ENCODE measurements at places on chromosomes 1 and 21.

GRCh38 chr1:212710566-212710965, 10.9 kb upstream of the BATF3 start:
- no peak for DNase-seq

GRCh38 chr1:91569411-91570119, 68.9 kb downstream of the CDC7 start:
- no peak for DNase-seq

DNA sequence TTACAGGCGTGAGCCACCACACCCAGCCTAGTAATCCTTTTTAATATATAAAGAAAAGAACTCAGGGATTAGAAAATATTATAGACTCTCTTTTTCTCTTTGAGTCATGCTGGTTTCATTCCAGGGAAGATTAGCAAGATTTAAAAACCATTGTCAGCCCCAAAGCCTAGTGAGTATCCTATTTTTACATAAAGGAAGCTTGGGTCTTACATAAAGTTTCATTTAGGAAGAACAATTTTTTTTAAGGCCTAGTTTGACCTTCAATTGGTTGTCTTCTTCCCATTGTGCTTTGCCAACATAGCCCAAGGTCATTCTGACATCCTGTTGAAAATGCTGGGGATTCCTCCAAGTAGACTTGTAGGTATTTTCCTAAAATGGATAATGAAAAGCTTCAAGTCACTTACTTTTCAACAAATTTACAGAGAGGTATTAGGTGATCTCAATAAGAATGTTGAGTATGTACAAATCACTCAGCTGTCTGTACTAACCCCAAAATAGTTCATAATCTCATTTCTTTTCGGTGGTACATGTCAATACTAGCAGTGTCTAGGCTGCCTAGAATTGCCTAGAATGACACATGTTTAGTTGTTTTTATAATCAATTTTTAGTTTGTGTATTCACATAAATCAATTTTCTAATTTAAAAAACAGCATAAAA, 4.3 kb upstream of the KIF14 start:
- DNase-seq: no peak

- DNase-seq: no peak
Observed at GRCh38 chr1:155761736-155762405, 73.0 kb downstream of the DAP3 start.

DNA sequence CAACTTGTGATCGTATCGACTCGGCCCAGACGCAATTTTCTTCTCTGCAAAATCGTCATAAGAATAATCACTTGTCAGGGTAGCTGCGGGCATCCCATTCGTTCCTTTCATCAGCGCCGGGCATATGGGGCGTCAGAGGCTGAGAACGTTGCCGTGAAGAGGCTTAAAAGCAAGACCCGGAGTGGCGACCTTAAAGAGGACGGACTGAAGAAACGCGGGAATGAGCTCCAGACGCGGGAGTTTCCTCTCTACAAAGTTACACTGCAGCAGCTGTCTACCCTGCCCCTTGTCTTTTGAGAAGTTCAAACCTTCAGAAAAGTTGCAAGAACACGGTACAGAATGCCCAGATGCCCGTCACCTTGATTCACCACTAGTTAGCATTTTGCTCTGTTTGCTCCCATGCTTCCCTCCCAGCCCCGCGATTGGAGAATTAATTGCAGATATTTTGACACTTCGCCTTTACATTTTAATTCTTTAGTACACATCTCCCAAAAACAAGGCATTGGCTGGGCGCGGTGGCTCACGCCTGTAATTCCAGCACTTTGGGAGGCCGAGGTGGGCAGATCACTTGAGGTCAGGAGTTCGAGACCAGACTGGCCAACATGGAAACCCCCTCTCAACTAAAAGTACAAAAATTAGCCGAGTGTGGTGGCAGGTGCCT, 967 bp downstream of the CENPS start:
- no peak for DNase-seq

DNA sequence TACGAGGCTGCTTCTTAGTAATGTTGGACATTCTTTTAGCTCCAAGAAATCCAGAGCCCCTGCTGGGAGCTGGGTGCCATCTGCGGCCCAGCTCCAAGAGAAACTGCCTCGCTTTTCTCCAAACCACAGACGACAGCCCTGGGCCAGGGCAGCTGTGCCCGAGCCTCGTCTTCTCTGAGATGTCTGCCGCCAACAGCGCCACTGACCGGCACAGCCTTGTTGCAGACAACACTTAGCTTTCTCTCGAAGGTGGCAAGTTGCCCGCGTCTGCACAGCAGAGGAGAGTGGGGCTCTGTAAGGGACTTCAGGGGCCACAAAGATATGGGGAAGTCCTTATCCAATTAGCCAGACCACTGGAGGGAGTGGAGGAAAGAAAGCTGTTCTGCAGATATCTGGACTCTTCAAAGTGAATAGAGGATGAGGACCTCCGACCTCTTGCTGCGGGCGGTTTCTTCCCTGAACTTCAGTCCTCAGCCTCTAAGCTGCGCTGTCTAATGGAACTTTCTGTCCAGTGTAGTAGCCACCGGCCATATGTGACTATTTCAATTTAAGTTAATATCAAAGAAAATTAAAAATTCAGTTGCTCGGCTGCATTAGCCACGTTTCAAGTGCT, 63.9 kb upstream of the DISP3 start:
- no peak for DNase-seq

DNA sequence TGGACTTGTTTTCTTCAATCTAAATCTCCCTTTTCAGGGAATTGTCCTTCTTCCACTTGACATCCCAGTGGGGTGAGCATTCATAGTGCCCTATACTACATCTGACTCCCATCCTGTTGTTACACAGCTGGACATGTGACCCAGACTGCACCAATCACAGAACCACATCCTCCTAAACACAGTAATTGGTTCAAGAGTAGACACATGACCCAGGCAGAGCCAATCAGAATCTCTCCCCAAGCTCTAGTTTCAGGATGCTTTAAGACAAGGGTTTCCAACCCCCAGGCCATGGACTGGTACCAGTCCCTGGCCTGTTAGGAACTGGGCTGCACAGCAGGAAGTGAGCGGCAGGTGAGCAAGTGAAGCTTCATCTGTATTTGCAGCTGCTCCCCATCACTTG, 5.6 kb upstream of the DDOST start:
- no peak for DNase-seq

Measured in stimulated activated CD8-positive, alpha-beta memory T cell treated with anti-CD3 and anti-CD28 coated beads, Interleukin-15, amount 100 ng/mL, for 24 hours (primary cell).